ENCODE measurements at places on chromosomes 12 and 14.

DNA sequence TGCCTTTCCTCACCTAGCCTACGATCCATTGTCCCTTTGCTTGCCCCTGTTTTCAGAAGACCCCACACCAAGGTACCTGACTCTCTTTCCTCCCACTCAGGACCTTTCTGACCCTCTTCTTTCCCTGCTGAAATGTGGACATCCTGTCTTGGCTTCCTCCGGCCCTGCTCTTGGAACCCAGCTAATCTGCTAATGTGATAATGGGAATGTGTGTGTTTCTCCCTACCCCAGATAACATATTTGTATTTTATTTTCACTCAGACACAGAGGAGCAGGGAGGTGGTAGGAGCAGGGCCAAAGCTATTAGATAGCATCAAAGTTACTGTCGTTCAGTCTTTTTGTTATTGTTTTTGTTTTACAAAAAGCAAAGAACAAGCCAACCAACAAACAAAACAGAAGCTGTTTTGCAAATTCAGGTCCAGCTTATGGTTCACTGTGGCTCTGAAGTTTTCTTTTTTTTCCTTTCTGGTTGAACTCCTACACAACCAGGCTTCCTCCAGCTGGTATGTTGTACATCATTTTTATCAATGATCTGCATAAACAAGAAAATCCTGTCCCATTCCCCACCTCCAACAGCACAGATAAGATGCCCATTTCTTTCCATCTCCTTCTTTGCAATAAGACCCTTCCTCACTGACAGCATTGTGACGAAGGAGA, 137.3 kb downstream of the C12orf75 start:
- no peak for DNase-seq

GRCh38 chr12:7035463-7035862, 17.2 kb upstream of the LPCAT3 start:
- DNase-seq: no peak

DNA sequence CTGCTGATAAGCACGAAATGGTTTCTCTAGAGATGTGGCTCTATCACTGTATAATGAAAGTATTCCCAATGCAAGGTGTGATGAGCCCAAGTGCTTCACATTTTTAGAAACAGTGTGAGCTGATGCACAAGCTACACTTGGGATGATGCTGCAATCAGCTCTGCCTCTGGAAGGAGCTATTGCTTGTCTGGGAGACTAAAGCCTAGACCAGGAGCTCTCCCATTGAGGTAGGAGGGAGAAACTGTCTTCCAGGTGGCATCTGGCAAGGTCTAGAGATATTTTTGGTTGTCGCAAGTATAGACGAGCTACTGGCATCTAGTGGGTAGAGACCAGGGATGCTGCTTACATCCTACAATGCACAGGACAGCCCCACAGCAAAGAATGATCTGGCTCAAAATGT, 42.0 kb downstream of the HECTD4 start:
- no peak for DNase-seq

DNA sequence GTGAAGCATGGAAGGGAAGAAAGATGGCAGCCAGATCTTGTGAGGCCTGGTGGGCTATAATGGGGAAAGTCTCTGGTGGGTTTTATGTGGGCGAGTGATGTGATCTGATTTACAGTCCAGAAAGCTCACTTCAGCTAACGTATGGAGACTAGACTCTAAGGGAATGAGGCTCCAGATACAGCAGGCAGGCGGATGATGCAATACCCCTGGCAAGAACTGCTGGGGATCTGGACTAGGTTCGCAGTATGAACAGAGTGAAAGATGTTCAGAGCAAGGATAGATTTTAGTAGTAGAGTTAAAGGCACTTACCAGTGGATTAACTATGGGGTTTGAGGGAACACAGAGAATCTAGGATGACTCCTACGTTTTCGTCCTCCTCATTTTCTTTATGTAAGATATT, 253.1 kb downstream of the ANO2 start:
- no peak for DNase-seq

GRCh38 chr14:75134644-75135043, 7.8 kb upstream of the NEK9 start:
- no peak for DNase-seq

All from choroid plexus epithelial cell (primary cell).